Activated CD8-positive, alpha-beta memory T cell treated with anti-CD3 and anti-CD28 coated beads, Interleukin-2, amount 50 U/mL, for 48 hours (primary cell): ENCODE measurements at places on chromosomes 3 and 15.

- no peak for DNase-seq
These were observed 76.3 kb upstream of the CCDC39 start for GRCh38 chr3:180755556-180755955.

DNA sequence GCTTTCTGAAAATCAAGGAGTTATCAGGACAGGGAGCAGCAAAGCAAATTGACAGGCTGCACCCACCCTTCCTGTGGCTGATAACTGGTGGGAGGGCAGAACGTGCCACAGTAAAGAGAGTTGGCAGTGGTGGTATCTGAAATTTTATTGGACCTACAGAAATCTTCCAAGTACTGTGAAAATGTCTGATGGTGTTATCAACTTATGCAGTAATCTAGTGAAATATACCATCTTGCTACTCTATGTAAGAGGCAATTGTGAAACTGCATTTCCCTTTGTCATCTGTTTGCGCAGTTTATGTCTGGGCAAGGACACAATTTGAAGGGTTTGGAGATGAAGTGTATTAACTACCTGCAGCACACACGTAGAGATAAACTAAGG is 1.5 kb downstream of the PLCL2 start:
- no peak for DNase-seq

- no peak for DNase-seq
These were observed 41.3 kb downstream of the CMTM7 start for GRCh38 chr3:32432711-32433530.

DNA sequence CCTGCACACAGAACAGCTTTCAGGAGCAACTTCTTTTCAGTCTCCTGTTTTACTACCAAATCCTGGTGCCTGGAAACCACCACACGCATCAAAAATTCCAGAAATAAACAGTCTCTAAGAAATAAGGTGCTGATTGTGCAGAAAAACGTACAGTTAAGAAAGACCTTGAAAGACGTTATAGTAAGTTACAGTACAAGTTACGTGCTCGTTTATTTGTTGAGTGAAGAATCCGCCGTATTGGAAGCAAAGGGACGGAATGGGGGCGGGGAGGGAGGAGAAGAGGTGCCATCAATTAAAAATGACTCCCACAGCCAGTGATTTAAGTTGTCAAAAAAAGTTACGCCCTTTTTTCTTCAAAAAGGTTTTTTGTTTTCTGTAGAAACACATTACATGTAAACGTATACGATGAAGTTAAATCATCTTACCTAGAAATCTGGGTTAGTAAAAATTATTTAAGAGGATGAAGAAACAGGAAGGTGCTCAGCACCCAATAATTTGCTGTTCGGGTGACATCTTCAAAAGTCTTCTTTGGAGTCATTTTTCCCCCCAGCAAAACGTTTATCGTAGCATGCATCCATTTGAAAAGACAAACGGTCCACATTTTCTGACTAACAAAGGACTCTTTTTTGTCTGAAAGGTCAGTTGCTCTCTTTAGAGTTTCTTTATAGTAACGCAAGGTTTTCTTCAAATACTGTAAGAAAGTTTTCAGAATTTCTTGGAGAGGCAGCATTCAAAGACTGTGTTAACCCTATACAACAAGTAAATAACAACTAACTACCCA is 782 bp upstream of the UACA start:
- DNase-seq, result no peak

GRCh38 chr3:50493086-50493485 is 10.3 kb downstream of the CACNA2D2 start:
- DNase-seq, result no peak

DNA sequence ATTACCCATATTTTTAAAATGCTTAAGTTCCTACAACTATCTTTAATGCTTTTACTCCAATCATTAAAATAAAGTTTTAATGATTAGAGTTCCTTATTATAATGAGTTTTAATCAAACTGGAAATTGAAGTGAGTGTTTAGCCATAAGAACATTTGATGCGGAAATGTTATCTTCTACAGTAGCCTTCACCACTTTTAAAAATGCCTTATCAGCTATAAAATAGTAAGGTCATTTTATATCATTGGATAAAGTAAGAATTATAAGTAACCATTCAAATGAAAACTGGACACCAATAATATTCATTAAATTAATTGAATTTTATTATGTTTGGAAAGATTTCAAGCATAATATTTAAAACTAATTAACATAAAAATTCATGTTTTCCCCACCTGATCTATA is 825.0 kb upstream of the ROBO1 start:
- no peak for DNase-seq
